ENCODE measurements at places on chromosomes 6 and 20.
A peak's percentile ranks its signal among the peaks of the same experiment; 100 is the strongest.

DNA sequence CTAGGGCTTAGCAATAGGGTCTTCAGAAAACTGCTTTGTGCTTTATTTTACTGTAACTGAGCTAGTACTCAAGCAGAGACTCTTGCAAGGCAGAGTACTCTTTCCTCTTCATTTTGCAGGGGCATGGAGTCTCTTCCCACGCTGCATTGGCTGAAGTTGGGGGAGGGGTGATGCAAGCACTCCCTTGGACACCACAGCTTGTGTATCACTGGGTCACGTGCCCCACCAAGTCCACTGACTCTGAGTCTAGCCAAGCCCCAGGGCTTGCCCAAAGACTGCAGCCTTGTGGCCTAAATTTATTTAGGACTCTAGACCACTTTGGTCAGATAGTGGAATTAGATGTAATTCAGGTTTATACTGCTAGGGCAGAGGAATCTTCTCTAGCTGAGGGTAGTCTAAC, 1075.0 kb upstream of the ADGRB3 start:
- no peak for DNase-seq

DNA sequence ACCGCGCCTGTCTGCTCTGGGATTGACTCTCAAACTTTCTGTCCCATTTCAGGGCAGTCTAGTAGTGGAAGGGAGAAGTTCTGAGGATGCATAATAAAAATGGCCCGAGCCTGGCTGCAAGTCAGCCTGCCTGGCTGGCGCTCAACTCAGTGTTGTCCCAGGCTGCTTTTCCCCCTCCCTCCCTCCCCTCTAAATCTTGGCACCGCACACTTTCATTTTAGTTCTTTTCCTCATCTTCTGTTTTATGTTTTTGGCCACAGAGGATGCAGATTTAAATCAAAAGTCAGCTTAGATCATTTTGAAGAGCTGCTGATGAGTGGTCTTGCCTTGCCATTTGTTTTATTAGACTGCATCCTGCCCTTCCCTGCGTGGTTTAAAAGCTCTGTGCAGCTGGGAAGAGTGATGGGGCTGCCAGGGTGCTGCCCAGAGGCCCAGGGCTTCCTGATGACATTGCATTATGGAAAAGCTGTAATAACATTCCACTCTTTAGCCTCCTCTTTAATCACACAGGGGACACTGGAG, 6.5 kb upstream of the UQCC2 start:
- no peak for DNase-seq

DNA sequence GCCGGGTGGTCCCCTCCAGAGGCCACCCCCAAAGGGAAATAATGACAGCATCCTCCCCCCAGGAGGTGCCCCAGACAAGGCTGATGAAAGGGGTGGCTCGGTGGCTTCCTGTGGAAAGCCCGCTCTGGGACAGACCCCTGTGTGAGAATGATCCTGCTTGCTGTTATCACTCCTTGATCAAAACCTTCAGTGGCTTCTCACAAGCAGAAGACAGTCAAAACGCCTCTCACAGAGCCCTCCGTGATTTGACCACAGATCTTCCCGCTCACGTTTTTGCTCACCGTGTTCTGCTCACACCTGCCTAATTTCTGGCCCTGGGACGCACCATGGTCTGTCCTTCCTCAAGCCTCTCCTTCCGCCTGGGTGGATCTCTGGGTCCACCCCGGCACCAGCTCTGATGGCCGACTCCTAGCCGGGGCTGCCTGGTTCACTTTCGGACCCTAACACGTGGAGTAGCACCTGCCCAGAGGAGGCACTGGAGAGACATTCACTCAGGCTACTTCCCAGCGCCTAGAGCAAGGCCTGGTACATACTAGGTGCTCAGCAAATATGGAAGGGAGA, 210.4 kb downstream of the ANKRD60 start:
- DNase-seq, result no peak

GRCh38 chr20:34996243-34997028, 40.8 kb downstream of the MYH7B start:
- no peak for DNase-seq

GRCh38 chr20:59117526-59117925, 46.1 kb upstream of the ZNF831 start:
- DNase-seq, result no peak

DNA sequence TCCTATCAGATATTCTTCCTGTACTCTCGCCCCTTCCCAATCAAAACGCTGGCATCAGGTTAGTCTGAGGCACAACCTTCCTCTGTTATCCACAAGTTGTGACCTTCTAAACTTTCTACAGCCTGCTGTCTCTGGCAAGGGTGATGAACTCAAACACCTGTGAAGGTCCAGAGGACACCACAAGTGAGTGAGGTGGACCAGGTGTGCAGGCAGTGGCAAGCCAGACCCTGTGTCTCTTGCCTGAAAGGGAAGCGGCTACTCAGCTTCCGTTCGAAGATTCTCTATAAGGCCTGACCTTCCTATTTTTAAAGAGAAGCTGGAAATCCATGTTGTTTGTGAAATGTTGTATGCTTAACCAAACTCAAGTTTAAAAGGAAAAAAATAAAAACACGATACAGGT, 36.8 kb downstream of the GCM1 start:
- DNase-seq, result no peak

DNA sequence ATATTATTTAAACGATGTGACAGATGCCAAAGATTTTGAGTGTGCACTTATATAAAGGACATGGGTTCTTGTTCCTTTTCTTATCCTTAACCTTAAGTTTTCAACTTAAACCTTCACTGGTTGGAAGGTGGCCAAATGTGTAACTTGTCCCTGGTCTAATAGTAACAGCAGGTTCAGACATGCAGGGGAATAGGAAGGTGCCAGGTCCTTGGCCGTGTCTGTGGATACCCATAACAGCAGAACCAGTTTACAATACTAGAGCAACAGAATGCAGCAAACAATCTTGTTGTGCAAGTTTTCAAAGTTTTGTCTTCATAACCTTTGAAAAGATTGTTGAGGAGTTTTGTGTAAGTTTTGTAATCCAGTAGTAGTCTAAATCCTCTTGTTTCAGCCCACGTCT, 4.4 kb downstream of the MYB start:
- no peak for DNase-seq

DNA sequence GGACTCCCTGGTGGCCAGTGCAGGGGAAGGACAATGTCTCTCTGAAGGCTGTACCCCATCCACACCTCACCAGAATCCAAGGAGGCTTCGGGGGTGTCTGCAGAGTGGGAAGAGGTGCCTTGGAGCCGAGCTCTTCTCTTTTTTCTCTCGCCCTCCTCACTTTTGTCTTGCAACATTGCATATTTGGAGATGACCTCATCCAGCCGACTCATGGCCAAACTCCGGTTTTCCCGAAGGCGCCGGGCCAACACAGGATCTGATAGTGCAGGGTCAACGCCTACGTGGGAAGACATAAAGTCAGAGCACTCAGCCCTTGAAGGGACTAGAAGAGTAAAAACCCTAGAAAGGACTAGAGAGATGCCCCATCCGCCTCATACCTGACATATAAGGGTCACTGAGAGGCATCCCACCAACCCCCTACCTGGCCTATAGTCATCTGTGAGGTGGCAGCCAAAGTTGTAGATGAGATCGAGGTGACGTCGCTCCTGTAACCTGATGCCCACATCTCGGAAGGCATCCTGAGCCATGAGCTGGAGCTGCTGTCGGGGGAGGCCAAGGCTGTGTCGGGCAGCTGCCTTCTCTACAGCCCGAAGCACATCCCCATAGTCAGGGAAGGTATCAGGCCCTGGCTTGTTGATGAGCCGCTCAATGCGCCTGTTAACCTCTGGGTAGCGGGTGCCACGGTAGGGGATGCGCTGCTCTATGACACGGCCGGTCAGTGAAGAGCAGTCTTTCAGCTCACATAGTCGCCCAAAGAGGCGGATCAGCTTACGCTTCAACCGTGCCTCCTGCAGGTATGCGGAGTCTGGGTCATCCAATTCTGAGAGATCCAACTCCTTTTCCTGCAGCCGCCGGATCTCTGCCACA, 3.0 kb upstream of the ZBTB22 start:
- peak; percentile 72 for DNase-seq

GRCh38 chr6:94323853-94324252, 904.5 kb upstream of the EPHA7 start:
- no peak for DNase-seq

- no peak for DNase-seq
Measured at GRCh38 chr6:64238071-64238470, 602.5 kb downstream of the PHF3 start.

DNA sequence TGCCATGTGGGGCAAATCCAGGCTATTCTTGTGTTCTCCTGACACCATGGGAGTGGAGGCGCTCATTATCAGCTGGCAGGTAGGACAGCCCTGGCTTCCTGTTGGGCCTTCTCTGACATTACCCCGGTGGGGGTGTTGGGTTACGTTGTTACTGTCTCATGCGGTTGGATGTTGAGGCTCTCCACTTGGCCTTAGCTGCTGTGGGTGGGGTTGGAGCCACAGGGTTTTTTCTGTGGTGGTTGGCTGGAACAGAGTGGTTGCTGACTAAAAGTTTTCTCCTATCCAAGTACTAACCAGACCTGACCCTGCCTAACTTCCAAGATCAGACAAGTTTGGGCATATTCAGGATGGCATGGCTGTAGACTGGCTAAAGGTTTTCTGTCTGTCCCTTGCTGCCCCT, 20.2 kb downstream of the RIPK1 start:
- peak; percentile 7 for DNase-seq

DNA sequence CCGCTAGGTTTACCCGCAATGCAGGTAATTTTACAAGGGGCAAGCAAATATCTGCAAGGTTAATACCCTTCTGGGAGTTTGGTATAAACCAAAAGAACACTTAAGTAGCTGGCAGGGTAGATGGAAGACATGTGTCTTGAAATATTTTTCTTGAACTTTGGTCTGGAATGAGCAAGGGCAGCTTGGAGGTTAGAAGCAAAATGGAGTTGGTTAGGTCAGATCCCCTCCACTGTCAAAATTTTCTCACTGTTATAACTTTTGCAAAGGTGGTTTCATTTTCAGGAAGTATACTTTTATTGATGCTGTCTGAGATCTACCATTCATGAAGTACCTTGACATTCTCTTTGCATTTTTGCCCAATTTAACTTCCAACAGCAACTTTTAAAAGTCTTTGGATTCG, 13.3 kb upstream of the KIAA1586 start:
- no peak for DNase-seq

DNA sequence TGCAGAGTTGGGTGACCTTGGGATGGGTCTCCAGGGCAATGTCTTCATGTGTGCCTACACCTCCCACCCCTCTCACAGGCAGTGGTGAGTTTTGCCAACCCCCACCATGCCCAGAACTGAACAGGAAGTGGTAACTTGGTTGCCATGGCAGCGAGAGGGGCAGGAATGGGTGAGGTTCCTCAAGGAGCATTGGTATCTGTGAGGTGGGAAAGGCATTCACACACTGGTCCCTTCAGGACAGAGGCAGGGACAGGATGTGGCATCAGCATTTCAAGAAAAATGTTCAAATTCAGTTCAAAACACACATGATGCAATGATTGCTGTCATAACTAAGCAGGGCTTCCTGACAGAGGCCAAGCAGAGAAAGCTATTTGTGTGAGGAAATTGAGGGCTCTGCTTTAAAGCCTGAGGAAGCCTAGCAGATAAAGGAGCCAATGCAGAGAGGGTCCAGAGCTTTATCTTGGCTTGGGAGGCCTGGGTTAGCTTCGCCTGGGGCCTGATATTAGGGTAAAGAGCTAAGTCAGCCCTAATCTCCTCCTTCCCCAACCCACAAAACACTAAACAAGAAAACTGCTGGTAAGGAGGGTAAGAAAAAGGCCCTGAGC, 551 bp downstream of the TREML2 start:
- DNase-seq, result peak; percentile 57

DNA sequence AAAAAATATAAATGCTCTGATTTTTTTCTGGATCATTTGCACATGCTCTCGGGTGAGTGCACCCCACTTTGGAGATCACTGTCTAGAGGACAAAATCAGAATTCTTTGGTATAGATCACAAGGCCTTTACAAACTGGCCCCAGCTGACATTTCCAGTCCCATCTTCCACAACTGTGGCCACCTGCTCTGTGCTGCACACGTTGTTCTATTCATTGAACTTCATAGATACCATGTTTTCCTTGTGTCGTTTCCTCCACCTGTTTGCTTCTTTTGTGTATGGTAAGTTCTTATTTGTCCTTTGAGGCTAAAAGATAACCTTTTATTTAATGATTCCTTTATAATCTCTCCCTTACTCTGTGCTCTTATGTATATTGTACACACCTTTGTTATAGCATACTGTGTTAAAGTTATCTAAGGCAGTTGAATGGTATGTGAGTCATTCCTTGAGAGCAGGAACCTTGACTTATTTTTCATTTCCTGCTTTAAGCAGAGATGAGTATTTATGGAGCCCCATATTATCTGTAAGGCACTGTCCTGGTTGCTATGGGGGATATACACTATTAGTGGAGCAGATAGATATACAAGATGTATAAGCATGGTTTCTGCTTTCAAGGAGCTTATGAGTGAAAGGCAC, 12.0 kb upstream of the SLC17A5 start:
- DNase-seq, result no peak

GRCh38 chr6:11315743-11316437, 83.4 kb upstream of the NEDD9 start:
- DNase-seq, result peak; percentile 94

- no peak for DNase-seq
Measured at GRCh38 chr6:116015561-116015960, 45.1 kb downstream of the FRK start.

DNA sequence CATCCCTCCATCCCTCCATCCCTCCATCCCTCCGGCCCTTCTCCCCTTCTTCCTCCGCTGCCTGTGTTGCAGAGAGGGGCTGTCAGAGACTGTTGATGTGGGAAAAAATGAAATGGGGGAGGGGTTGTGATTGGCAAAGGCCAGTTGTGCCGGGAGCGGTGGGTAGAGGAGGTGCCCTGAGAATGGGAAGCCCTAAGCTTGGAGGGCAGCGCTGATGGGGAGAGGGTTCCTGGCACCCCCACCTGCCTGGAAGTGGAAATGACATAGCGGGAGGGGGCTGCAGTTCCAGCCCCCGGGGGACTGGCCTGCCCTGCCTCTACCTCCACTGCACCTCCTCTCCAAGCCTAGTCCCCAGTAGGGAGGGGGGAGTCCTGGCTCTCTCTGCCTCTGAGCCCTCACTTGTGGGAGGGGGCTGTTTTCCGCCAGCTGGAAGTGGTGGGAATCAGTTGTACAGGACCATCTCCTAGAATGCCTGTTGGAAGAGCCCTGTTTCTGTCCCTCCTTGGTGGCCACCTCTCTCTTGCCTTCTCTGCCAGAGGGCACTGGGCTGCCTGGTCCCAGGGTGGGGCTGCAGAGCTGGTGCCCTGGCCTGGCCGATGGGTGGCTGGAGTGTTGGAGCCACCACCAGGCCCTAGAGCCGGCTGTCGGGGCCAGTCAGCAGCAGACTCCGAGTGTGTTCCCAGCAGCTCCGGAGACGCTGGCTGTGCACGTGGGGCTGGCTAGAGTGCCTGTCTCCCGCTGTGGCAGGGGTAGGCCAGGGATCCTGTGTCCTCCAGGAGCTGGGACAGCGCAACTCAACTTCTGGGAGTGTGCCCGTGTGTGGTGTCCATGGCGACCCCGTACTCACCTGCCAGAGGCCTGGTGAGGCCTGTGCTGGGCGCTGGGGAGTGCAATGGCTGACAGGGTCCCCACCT, 1.5 kb downstream of the DLGAP4 start:
- no peak for DNase-seq

DNA sequence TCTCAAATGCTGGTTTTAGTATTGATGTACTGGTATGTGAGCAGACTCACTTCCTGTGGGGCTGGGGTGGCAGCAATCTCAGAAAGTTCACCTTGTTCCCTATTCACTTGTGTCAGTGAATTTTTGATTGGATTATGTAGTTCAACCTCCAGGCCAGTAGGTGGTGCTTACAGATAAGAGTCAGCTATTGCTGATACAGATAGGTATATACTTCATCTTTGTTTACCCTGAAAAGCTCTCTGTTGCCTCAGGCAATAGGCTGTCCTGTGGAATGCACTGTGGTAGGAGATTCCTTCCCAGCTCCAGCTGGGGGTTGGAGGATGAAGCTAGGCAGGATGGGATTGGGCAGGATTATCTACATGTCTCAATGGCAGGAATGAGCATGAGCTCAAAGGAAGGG, 851.2 kb upstream of the EYS start:
- DNase-seq, result no peak

Data from fibroblast of skin of scalp (primary cell).